ENCODE measurements at places on chromosomes 2 and 18. TPM values are rescaled to one million over a fixed set of nuclear protein-coding genes. Genes with fewer than 3 reads are reported as not detected.

DNA sequence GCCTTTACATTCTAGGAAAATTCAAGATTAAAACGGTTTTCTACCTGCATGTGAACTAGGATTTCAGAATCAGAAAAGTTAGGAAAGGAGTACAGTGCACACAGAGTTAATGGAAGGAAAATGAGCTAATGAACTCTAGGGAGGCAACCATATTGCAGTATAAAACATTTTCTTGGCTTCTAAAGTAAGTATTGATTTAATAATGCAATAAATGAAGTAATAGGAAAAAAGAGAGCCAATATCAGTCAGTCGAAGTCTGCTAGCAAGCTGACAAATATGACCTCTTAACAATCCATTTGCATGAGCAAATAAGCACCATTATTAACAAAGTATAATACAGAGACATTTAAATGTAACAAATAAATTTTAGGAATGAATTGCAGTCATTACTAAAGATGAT, 80.2 kb upstream of the COL3A1 start:
- no peak for DNase-seq

Gene STARD6
- not detected for total RNA-seq

GRCh38 chr2:53452400-53452799, 315.2 kb upstream of the CHAC2 start:
- no peak for DNase-seq

DNA sequence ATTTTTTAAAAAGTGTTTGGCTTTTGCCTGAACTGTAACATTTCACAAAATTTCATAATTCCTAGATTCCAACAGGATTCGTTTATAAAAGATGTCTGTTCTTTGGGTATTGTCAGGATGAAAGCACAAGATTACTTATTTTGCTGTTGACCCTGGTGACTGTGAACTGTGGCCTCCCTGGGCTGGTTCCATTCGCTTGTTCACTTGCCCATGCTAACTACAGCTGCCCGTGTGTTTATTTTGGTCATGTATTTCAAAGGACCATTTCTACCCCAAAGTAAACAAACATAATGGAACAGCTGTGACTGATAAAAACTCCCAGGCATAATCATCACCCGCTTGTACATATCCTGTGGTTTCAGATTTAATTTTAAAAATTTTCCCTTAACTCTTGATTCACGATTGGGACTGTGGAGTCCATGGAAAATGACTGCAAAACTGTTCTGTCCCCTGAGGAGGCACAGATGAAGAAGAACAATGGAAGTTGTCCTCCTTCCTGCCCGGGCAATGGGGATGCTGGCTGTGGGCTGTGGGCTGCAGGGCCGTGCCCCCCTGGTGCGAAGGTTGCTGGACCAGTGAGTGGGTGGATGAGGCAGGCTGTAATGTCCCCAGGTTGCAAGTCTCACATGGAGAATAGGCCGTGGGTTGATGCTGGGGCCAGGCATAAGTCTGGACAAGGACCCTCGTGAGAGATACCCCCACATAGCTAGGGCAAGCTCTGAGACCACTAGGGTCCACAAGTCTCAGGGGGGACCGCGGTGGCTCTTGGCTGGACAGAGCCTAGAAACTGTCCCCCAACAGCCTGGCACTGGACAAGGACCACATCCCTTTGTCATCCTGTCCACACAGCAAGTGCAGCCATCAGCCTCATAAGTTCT, 28.9 kb upstream of the HDAC4 start:
- no peak for DNase-seq

GRCh38 chr18:76842837-76843530, 20.6 kb downstream of the ZNF236 start:
- no peak for DNase-seq

DNA sequence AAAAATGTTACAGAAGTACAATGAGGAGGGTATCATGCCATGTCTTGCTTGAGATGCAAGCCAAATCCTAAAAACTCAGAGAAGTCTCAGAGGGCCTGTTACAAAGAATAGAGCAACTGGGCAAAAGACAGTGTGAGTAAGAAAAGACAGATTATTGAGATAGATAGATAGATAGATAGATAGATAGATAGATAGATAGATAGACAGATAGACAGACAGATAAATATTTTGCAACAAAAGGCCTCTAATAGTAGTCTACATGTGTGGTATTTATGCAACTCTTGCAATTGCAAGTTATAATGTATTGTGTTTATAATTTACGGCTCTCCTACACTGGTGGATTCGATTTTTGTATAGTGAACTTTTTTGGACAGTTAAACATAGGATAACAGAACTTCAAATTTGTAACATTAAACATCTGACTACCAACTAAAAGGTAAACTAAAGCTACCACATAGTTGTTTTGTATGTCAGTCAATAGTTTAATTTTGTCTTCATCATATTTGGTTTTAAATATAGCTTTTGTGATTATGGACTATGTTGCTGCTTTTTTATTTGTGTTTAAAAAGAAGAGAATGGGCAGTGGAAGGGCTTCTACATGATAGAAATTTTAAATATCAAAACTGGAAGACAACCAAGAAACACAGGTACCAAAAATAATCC, 740.7 kb upstream of the LRRTM4 start:
- DNase-seq: no peak

Gene QPCT
- not detected for total RNA-seq

GRCh38 chr2:178998539-178998938, 51.4 kb downstream of the CCDC141 start:
- DNase-seq: no peak

Gene IL1RL1
- total RNA-seq: 0.89 TPM

DNA sequence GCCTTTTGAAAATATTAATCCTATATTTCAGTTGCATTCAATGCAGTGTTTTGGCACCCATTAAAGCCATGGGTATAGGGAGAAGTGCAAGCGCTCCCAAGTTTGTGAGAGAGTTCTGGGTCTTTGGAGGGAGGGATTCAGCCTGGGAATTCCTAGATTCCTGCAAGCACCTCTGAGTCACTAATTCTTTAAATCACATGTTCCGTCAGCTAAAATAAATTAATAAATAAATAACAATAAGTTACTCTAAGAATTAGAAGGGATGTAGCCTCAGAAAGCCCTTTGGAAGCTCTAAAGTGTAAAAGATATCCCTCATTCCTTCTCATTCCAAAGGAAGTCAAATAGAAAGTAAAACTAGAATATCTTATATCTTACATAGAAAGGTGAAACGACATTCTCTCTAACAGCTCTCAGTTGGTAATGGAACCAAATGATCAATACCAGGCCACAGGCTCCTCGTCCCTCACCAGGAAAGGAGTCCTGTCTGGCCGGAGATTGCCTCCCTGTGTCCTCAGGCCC, 222.4 kb upstream of the RBBP8 start:
- DNase-seq: no peak

DNA sequence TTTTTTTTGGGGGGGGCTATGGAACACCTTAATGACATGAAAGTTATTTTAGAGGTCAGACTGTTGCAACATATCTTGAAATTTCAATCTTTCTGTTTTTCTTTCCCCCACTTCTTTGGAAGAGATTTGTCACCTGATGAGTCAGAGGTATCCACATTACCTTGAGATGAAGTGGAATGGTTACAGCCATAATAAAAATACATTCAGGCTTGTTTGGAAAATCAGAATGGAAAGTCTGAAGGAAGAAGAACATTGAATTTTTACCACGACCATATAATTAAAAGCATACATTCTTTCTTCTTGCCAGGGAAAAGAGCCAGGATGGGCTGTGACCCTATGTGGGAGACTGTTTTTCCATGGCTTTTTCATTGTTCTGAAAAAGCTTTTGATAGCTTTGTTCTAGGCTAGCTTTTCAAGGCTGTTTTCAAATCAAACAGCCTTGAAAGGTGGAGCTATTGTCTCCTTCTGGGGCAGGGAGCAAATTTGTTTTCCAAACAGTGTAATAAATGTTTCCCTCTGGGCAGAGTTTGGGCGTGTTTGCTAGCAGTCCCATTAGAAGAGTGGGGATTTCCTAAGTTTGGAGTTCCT, 2.3 kb upstream of the GTF3C3 start:
- DNase-seq: no peak
